IMR-90 (cell line): ENCODE measurements at places on chromosomes 7 and 10.

DNA sequence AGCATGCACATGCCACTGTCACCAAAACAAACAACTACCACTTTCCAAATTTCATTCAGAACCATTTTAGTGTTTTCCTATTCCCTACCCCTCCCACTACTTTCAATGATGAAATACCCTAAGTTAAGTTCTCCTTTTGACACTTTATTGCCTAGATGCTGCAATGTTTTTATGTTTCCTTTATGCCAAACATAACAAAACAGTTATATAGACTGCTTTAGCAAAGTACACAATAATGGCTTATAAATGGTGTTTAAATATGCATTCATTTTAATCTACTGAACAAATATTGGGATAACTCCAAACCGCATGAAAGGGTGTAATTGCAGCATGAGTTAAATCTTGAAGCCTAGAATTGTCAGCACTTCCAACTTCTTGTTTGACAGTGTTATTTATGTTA, 69.2 kb downstream of the PHYHIPL start:
- H3K4me1 ChIP-seq, result no peaks in the 10 kb centered on the region
- H3K4me3 ChIP-seq, result no peak overlapping the region
- H3K36me3 ChIP-seq, result no peaks in the 10 kb centered on the region
- DNase-seq, result no peak
- H3K27ac ChIP-seq, result no peak overlapping the region

DNA sequence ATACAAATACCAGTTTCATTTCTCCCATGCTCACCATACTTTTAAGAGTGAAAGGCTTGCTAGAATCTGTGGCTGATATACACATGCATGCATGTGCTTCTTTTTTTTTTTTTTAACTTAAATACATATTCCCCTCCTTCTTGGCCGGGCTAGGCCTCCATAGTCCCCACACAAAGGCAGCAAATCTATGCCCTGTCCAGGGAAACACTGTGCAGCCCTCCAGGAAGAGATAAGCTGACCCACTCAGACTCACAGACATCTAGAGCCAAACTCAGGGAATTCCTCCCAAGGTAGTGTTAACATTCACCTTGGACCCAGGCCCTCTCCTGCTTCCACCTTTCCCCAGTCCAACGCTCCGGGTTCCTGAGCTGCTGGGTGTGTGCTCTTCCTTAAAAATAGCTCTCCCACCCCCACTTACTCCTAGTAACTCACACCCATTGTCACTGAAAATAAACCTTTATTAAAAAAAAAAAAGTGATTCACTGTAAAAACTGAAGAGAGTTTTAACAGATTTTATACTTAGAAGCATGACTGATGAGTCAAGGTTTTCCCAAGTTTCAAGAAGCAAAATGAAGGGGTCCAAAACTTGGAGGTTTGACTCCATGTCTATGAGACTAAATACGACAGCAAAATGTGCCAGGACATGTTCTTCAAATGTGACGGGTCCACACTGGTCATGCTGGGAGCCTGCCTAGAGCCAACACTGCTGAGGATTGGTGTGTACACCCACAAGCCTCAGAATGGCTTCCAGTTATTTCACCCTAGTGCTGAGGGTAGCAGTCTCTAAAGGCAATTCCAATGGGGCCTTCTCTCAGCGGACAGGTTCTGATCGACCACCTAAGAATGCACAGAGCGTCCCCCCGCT, 159.5 kb downstream of the GLI3 start:
- H3K4me1 ChIP-seq, result peaks cover 11% of the 10 kb centered on the region
- peaks cover 6% of the 10 kb centered on the region; the same call in 1 of the 2 replicates for H3K36me3 ChIP-seq
- DNase-seq, result no peak
- H3K27me3 ChIP-seq, result no peaks in the 10 kb centered on the region
- H3K27ac ChIP-seq, result no peak overlapping the region
- H3K4me3 ChIP-seq, result no peak overlapping the region

DNA sequence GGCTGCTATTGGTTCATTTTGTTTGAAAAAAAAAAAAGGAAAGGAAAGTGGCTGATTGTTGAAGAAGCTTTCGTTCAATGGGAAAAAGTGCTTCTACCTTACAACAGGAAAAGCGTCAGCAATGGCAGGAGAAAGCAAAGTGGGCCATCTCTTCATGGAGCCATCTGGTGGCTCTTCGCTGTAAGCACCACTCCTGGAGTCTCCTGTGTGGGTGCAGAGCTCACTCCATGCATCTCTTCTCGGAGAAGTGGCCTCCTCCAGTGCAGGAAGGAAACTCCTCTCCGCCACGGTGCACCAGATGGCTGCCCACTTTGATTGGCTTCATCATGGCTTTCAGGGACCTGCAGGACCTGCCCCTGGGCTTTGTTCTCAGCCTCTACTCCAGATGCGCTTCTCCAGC, 250.9 kb downstream of the PTEN start:
- H3K4me1 ChIP-seq, result peaks cover 23% of the 10 kb centered on the region
- H3K36me3 ChIP-seq, result no peaks in the 10 kb centered on the region
- no peak overlapping the region for H3K4me3 ChIP-seq
- H3K27ac ChIP-seq, result no peak overlapping the region
- peak; percentile 25 for DNase-seq

- H3K27ac ChIP-seq, result no peak overlapping the region
- H3K4me3 ChIP-seq, result peak overlapping the region; percentile 63
- DNase-seq, result no peak
- no peaks in the 10 kb centered on the region for H3K36me3 ChIP-seq
Observed at GRCh38 chr7:121329191-121330052, 622 bp downstream of the WNT16 start.

GRCh38 chr7:28407651-28408050, 4.7 kb upstream of the CREB5 start:
- no peaks in the 10 kb centered on the region for H3K36me3 ChIP-seq
- H3K4me1 ChIP-seq, result peaks cover 7% of the 10 kb centered on the region; the same call in 1 of the 2 replicates
- peak; percentile 83 for DNase-seq
- no peaks in the 10 kb centered on the region for H3K27me3 ChIP-seq

- peak; percentile 90 for DNase-seq
- no peaks in the 10 kb centered on the region for H3K27me3 ChIP-seq
- no peaks in the 10 kb centered on the region for H3K36me3 ChIP-seq
- no peak overlapping the region for H3K4me3 ChIP-seq
Observed at GRCh38 chr10:3500408-3500856, 284.6 kb downstream of the KLF6 start.

GRCh38 chr10:60479305-60480020, 89.8 kb upstream of the ANK3 start:
- H3K27me3 ChIP-seq, result no peaks in the 10 kb centered on the region
- DNase-seq, result no peak
- H3K4me1 ChIP-seq, result no peaks in the 10 kb centered on the region
- H3K4me3 ChIP-seq, result no peak overlapping the region
- no peak overlapping the region for H3K27ac ChIP-seq
- no peaks in the 10 kb centered on the region for H3K36me3 ChIP-seq

- peaks cover 11% of the 10 kb centered on the region for H3K4me1 ChIP-seq
- H3K36me3 ChIP-seq, result no peaks in the 10 kb centered on the region
- no peak for DNase-seq
- peaks cover 2% of the 10 kb centered on the region; the same call in 1 of the 2 replicates for H3K27me3 ChIP-seq
- H3K4me3 ChIP-seq, result no peak overlapping the region
Observed at GRCh38 chr7:98875501-98875900, 2.8 kb upstream of the TRRAP start.

- DNase-seq, result no peak
- no peak overlapping the region for H3K27ac ChIP-seq
- no peaks in the 10 kb centered on the region for H3K36me3 ChIP-seq
- H3K4me1 ChIP-seq, result no peaks in the 10 kb centered on the region
- no peaks in the 10 kb centered on the region for H3K27me3 ChIP-seq
- H3K4me3 ChIP-seq, result no peak overlapping the region
Observed at GRCh38 chr10:62903828-62904227, 87.7 kb upstream of the EGR2 start.

DNA sequence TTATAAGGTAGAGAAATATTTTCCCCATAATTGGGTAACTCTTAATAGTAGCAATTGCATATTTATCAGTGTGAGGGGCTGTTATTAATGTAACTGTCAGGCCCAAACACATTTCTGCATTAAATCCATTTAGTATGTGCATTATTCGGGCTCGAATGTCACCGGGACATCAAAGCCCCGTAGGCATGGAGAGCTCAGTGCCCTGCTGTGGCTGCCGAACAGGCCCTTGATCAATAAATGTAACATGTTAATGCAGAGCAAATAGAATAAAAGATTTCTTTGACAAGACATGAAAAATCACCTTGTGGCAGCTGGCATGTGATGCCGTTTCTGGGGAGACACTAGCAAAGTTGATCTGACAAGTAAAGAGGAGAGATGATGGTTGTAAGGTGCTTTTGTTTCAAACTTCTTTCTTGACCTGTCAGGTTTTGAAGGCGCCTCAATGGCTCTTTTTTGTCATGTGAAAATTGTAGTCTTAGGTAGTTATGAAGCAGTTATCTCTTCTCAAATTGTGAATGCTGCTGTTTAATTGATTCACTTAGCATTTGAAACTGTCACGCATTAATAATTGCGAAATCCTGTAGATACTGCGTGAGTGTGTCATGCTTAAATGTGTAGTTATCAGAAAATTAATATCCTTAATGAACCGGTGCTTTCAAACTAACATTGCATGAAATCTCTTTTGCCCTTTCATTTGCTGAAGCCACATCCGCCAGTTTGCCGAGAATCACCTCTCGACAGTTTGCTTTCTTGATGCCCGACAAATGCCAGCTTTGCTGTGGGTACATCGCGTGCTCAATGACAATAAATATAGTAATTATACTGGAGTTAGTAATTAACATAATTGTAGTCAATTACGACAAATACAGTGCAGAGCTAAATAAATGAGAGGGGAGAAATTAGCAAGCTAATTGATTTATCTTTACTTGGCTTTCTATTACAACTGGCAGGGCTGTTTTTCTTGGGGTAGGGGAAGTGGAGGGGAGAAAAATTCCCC, 19.5 kb downstream of the LRMDA start:
- no peak for DNase-seq
- H3K4me1 ChIP-seq, result no peaks in the 10 kb centered on the region

DNA sequence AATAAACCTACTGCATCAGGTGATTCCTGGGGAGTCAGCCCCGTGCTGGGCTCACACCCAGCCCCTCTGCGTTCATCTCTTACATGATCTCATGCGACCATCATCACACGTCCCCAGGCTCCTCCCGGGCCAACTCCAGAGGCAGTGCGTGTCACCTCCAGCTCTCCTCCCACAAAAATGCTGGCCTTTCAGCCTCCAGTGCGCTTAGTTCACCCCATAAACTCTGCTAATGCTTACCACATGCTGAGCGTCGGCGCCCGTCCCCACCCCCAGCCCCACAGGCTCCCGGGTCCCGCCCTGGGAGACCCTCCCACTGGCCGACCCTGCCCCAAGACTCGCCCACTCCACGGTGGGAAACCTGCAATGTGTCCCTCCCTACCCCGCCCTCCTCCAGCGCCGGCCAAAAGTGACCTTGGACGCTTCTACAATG, 816 bp upstream of the SDK1 start:
- no peak overlapping the region for H3K27ac ChIP-seq
- peak; percentile 15 for DNase-seq
- no peaks in the 10 kb centered on the region; the same call in 1 of the 2 replicates for H3K4me1 ChIP-seq
- peaks cover 12% of the 10 kb centered on the region for H3K27me3 ChIP-seq
- no peaks in the 10 kb centered on the region for H3K36me3 ChIP-seq
